ENCODE measurements at places on chromosomes 16 and 17.
A peak's percentile ranks its signal among the peaks of the same experiment; 100 is the strongest.

- DNase-seq, result peak; percentile 58
These were observed at the start of gene TBX21 for GRCh38 chr17:47733047-47733673. TSS of gene TBX21 (plus strand) at chr17:47733236. CDS start at chr17:47733455, 219 bp downstream.

DNA sequence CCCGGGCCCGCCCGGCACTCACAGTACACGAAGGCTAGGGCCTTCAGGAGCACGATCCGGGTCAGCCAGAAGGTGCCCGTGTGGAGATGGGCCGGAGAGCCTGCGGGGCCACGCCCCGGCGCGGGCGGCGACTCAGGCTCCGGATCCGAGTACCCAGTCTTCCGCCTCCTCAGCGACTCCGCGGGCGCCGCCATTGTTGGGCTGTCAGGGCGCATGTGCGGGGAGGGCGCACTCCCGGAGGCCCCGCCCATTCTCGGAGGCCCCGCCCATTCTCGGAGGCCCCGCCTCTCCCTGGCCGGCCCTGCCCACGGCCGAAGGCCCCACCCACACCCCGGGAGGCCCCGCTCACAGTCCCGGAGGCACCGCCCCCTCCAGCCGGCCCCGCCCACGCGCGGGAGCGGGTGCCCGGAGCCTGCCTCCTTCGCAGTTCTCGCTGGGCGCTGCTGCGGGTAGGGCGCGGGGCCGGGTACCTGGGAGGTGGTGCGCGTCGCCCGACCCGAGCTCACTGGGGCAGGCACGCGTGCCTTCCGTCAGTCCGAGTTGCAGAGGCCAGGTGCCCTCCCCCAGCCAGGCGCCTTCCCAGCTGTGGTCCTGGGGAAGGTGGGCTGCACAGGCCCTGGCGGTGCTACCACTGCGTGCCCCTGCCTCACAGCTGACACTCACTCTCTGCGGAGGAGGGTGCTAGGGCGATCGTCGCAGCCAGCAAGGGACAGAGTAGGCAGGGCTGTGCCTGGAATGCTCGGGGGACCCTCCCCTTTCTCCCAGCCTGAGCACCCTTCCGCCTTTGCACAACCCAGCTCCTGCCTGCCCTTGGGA lies at the start of gene LMF1:
LMF1 (minus strand) TSS at position 219 of the 816 bp plus-strand sequence; CDS start at position 215, 4 bp downstream.
- peak; percentile 80 for DNase-seq

GRCh38 chr16:30401768-30402425 lies 5.5 kb upstream of the ZNF771 start:
- DNase-seq, result no peak

DNA sequence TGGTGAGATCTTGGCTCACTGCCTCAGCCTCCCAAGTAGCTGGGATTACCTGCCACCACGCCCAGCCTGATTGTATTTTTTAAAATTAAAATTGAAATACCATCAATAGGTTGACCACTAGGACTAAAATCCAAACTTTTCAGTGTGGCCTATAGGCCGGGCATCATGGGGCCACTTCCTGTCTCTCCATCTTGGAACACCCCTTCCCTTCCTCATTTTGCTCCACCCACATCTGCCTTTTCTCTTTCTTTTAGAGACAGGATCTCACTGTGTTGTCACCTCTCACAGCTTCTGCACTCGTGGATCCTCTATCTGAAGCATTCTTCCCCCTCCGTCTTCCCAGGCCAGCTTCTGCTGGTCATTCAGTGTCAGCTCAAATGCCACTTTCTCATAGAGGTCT lies 57.0 kb downstream of the BMERB1 start:
- no peak for DNase-seq

DNA sequence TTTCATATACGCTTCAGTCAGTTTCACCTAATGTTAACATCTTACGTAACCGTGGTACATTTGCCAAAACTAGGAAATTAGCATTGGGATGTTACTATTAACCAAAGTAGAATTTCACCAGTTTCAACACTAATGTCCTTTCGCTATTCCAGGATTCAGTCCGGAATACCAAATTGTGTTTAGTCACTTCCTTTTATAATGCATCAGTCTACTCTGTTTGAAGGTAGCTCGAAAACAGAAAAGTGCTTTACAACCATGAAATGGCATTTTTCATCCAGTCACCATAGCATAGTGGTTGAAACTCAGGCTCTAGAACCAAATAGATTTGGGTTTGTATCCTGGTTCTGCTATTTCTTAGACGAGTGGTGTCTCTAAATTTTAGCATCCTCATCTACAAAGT lies 29.4 kb downstream of the AP2B1 start:
- DNase-seq, result no peak

GRCh38 chr17:58210922-58211321 lies 8.1 kb downstream of the MKS1 start:
- DNase-seq, result no peak

DNA sequence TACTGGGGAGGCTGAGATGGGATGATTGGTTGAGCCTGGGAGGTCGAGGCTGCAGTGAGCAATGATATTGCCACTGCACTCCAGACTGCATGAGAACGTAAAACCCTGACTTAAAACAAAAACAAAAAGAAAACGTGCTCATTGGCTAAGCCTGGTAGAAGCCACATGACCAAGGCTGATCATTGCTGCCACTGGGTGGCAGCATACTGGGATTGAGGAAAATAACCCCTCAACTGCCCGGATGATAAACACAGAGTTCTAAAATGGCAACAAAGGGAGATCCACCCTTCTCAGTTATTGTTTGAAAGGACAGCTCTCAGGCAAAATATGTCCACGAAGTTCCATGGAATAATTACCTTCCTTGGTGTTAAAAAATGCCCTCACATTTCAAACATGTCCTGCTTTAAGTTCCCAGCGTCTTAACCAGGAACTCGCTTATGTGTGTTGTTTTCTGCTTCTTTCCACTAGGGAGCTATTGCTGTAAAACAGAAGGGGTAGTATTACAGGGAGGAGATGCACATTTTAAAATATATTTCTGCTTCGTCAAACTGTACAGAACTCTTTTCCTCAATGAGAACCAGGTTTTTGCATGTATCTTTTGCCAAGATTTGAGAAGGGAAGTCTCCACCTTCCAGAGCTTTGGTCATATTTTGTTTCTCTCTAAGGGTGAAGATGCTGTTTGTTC lies 675.3 kb downstream of the MAF start:
- peak; percentile 6 for DNase-seq

- no peak for DNase-seq
These were observed 30.4 kb upstream of the PITPNA start for GRCh38 chr17:1592751-1593629.

GRCh38 chr16:50202926-50203624 lies 50.0 kb downstream of the TENT4B start:
- peak; percentile 92 for DNase-seq

All from fibroblast of mammary gland (primary cell).